ENCODE measurements at places on chromosomes 12 and 14. TPM values are rescaled to one million over a fixed set of nuclear protein-coding genes. Genes with fewer than 3 reads are reported as not detected.

Gene FAM186B
- under 0.01 TPM for total RNA-seq

Gene CD69
- total RNA-seq = 3.7 TPM

Gene GARIN6
- not detected for total RNA-seq

Gene TNFAIP2
- 58.9 TPM for total RNA-seq

Gene PNMA1
- 16.2 TPM for total RNA-seq

Gene FOXG1
- not detected for total RNA-seq

Gene KRT7
- 66.4 TPM for total RNA-seq

Gene OAS2
- total RNA-seq = 16.5 TPM

Gene RSRC2
- 70.3 TPM for total RNA-seq

Gene CACNA1C
- under 0.01 TPM for total RNA-seq

Gene STRN3
- 37.4 TPM for total RNA-seq

Gene DEPDC4
- 0.32 TPM for total RNA-seq

Gene NOVA1
- 0.32 TPM for total RNA-seq

Gene TMEM132C
- total RNA-seq = not detected

Gene B4GALNT1
- total RNA-seq = under 0.01 TPM

Gene BIN2
- total RNA-seq = not detected

Gene NPAS3
- 0.38 TPM for total RNA-seq

All from bladder microvascular endothelial cell (primary cell).